ENCODE measurements at places on chromosomes 6 and 20.

DNA sequence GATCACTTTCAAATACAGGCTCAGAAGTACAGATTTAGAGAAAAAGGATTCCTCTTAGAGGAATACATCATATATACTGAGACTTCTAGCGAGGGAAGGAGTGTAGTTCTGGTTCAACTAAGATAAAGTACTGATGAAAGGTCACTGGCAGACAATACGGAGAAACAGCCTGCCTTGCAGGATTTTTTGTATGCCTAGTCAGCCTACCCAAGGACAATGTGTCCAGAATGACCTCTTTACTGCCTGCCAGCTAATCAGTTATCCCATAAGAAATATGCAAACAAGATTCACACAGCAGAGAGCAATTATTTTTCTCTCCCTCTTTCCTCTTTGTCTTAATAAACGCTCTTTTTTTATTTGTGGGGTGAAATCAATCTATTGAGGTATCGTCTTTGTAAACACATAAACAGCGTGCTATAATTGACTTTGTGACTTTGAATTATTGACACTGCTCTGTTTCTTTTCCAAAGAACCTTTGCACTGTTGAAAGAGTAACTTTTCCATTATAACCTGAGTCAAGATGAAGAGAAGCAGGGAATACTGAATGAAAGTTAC is 1.4 kb upstream of the TSPYL4 start:
- DNase-seq = peak; percentile 37

DNA sequence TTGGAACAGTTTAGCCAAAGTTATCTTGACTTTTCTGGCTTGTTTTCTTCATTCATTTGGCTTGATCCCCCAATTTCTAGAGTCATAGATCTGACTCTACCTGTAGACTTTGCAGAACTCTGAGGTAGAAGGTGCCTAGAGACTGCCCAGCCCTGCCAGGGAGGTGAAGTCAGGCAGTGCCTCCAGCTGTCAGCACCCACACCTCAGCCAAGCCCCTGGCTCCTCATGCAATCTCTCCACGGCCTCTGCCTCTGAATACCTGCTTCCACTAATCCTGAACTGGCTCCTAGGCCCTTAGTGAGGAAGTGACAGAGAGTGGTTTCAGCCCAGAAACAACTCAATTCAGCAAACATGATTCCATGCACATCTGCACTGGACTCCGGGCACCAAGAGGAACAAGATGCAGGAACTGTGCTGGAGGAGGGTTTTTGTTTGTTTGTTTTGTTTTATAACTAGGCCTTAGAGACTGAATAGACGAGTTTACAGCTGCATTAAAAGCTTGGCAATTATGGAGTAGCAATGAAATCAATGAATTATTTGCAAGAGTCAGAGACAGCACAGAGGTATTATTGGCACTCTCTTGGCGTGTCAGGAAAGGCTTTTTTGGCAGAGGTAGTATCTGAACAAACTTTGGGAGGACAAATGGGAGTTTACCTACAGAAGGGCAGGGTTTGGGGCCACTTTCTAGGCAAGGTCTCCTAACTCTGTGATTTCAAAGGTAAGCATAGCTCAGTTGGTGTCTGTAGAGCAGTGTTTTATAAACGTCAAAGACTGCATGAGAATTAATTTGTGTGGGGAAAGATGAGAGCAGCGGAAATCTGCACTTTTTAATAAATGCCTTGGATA is 25.2 kb downstream of the TGM3 start:
- DNase-seq = no peak

- DNase-seq = no peak
Measured at GRCh38 chr6:31903957-31904356, 2.1 kb upstream of the ZBTB12 start.

DNA sequence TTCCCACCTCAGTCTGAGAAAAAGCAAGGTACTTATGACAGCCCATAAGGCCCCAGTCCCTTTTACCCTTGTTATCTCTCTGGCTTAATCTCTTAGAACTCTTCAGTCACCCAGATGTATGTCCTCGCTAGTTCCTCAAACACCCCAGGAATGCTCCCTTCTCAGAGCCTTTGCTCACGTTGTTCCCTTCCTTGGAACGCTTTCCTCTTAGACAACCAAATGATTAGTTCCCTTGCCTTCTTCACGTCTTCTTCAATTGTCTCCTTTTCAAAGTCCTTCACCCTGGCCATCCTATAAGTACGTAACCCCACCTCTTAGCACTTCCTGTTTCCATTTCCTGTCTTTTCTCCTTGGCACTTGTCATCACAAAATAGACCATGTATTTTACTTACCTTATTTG is 1.1 kb upstream of the APOBEC2 start:
- DNase-seq = no peak
